Sigmoid colon (tissue), 7 donors: ENCODE measurements at places on chromosomes 16 and 17. TPM values are rescaled to one million over a fixed set of nuclear protein-coding genes. Genes with fewer than 3 reads are reported as not detected.

Gene TBC1D26
- total RNA-seq: not detected

Gene GNGT2
- 1.6 TPM for total RNA-seq

Gene NPIPB13
- 3.8 TPM for total RNA-seq

Gene EME2
- 9.3 TPM for total RNA-seq

Gene CES3
- 0.55 TPM for total RNA-seq

Gene HS3ST3B1
- total RNA-seq: 1.1 TPM

Gene NKIRAS2
- 28.5 TPM for total RNA-seq

Gene HS3ST2
- total RNA-seq: 0.99 TPM

Gene P2RX1
- total RNA-seq: 3.6 TPM

Gene CCL8
- 1.6 TPM for total RNA-seq

Gene CEP295NL
- 1.3 TPM for total RNA-seq

Gene PDE6G
- not detected for total RNA-seq

Gene GPT2
- 6.6 TPM for total RNA-seq

Gene AOC3
- 134 TPM for total RNA-seq

Gene ODAD4
- total RNA-seq: 1.6 TPM

Gene HS3ST3A1
- 3.7 TPM for total RNA-seq

Gene NLGN2
- total RNA-seq: 7.6 TPM

Gene PRCD
- 1.4 TPM for total RNA-seq

Gene IGFALS
- total RNA-seq: 2.2 TPM

Gene HEATR9
- not detected for total RNA-seq
